ENCODE measurements at places on chromosomes 11 and 22. TPM values are rescaled to one million over a fixed set of nuclear protein-coding genes. Genes with fewer than 3 reads are reported as not detected.

The PHETA2 gene
- 14.5 TPM for total RNA-seq

The UCP3 gene
- 2.0 TPM for total RNA-seq

The SHANK3 gene
- 0.46 TPM for total RNA-seq

GRCh38 chr11:3905080-3905953 is 49.9 kb downstream of the STIM1 start:
- peak; percentile 60 for DNase-seq

GRCh38 chr11:103773537-103773936 is 262.9 kb upstream of the DDI1 start:
- DNase-seq: no peak

DNA sequence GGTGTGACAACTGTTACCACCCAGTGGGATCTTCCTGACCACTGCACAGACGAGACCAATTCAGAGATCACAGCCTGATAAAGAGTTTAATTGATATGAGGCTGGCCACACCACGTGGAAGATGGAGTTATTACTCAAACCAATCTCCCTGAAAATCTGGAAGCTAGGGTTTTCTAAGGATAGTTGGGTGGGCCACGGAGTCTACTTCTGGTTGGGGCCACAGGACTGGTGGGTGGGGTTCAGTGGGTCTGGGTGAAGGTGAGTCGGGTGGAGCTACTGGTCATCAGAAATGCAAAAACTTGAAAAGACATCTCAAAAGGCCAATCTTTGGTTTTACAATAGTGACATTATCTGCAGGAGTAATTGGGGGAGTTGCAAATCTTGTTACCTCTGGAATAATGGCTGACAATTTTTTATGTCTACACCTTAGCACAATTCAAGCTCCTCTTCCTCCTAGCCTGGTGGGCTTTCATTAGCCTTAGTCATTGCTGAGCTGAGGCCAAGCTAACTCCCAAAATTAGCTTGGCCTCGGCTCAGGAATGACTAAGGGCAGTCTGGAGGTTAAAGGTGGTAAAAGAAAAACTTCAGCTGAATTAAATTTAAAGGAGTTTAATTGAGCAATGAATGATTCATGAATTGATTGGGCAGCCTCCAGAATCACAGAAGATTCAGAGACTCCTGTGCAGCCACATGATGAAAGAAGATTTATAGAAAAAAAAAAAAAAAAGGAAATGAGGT is 13.1 kb downstream of the C11orf96 start:
- DNase-seq: no peak

DNA sequence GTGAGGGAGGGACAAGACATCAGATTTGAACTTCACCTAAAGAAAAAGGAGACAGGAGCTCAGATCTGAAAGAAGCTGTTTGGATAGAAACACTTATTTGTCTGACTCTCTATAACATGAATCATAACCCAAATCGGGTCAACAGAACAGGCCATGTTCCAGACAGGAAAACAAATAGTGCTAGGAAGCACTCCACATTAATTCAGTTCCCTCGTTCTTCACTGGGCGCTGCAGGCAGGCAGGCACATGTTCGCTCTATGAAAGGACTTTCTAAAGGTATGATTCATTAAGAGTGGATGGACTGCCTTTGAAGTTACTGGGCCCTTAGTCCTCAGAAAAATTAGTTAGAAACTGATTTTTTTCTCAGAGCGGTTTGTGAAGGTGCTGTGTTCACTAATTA is 137.5 kb upstream of the TRPC6 start:
- DNase-seq: no peak

DNA sequence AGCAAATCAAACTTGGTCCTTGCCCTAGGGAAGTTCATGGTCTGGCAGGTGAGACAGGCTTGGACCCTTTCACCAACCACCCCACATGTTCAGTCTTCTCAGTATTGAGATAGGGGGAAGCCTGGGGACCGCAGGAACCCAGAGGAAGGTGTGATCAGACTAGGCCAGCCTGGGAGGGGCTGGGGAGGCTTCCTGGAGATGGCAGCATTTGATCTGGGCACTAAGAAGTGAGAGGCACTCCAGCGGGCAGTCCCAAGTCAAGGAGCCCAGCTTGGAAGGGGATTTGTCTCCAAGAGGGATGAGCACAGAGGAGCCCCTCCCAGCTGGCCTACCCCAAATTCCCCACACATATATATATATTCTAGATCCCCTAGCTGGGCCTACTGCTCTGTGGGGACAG is 5.4 kb downstream of the LRRC32 start:
- DNase-seq: no peak

DNA sequence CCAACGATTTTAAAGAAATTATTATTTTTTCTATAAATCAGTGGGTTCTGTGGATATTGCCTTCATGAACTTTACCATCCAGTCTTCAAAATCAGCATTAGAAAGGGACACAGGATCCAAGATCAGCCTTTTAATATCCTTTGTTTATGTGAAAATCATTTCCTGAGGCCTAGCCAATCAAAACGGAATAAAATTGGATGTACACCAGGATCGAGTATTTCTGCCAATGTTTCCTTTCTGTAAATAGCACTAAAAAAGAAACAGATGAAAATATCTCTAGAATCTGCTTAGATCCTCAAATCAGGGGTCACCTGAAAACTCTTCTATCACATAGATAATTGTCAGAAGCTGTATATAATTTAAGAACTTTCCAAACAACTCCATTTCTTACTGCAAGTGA is 1598.5 kb downstream of the LRRC4C start:
- no peak for DNase-seq

Data from Daoy (cell line).